ENCODE measurements at places on chromosomes 4 and X.

DNA sequence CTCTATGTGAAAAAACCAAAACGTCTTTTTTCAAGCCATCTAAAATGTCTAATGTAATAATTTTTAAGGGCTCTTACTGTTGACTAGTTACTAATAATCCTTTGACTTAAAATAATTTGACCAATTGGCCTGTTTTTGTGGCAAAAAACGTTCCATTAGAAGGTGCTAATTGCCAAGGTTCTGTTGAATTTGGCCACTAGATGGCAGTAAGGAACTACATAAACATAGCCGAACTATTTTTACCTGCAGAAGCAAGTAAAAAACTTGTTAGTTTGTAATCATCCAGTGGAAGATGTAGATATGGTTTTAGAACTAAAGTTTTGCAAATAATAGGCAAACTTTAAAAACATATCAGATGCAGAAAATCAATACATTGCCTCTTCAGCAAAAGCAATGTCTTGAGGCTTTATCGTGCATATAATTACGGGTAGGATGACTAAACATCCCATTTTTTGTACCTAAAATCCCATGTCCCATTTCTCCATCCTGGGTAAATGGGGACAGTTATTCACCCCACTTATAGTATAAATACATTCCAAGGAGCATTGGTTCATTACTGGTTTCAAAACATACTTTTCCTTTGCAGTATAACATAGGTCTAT, 57.6 kb downstream of the PROM1 start:
- peak; percentile 34 for DNase-seq

DNA sequence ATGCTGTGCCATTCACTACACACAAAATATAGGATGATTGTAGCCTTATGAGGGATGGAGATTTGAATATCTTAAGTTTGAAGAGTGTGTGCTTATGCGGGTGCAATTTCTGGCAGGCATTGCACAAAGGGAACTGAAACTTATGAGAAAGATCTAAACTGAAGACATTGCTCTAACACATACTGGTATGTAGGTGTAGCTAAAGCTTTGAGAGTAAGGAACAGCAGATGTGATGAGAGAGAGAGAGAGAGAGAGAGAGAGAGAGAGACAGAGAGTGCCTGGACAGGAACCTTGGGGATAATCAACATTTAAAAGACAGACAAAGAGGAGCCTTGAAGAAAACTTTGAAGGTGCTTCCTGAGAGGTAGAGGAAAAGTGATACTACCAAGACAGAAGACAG, 379.7 kb downstream of the SPRY1 start:
- no peak for DNase-seq

DNA sequence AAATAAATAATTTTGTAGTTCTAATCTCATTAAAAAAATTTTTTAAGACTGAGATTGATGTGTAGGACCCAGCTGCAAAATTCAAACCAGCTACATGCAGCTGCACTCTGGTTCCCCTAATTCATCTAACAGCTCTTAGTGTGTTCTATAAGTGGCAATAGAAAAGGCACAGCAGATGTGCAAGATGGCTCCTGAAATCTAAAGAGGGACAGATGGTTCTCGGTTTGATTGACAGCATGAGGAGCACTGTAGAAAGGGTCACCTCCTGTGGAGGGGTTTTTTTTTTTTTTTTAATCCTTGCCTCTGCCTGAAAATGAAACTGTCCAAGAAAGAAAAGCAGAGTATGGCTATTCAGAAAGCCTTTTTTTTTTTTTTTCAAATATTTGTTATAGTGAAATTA, 16.9 kb upstream of the OCIAD1 start:
- DNase-seq, result no peak

- no peak for DNase-seq
Measured at GRCh38 chr4:139017861-139018260, 2.3 kb downstream of the NOCT start.

- peak; percentile 55 for DNase-seq
Measured at GRCh38 chr4:76689145-76689817, 208.7 kb downstream of the SOWAHB start.

DNA sequence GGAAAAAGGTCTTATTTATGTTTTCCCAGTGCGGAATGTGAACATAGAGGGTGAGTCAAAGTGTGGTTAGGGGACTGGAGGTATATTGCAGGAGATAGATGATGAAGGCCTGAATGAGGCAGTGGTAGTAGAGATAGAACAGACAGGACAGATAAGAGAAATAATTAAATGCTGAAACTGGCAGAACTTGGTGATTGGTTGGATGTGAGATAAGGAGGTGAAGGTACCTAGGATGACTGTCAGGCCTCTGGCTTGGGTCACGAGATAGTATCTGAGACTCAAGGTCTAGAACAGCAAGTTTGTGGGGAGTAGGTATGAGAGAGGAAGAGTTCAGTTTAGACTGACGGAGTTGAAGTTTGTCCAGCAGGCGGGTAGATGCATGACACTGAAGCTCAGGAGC, 3.5 kb downstream of the MND1 start:
- no peak for DNase-seq

- DNase-seq, result no peak
Measured at GRCh38 chr4:175271010-175271630, 353.0 kb downstream of the ADAM29 start.

GRCh38 chrX:154030266-154030665, 10.6 kb upstream of the IRAK1 start:
- DNase-seq, result no peak

DNA sequence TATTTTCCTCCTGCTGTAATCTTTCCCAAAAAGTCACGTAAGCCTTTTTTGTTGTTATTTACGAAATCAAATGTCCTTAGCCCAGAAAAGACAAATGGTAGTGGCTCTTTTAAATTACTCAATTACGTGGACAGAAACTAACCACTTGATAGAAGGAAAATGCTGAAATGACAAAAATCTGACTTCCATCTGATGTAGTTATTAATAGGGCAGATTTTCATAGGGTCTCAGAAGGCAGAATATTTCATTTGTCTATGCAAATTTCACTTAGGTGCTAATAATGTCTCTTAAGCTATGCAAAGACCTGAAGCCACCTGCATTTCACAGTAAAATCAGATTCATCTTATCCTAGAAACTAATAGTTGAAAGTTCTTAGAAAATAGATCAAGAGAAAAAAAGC, 295.7 kb downstream of the TMA16 start:
- no peak for DNase-seq

DNA sequence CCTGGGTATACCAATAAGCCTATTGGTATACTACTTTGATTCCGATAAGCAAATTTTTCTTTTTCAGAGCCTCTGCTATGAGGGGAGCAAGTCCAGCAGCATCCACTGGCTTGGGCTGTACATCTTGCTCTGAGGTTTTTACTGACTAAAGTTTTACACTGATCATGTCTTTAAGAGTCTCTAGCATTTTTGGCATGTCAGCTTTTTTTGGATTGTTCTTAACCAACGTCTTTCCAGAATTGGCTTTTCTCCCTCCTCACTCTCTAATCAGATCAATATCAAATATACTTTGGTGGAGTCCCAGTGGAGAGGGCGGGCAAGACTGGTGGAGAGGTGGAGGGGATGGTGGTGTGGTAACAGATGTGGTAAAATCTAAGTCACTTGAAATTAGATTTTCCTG, 196.8 kb downstream of the HEPH start:
- no peak for DNase-seq

DNA sequence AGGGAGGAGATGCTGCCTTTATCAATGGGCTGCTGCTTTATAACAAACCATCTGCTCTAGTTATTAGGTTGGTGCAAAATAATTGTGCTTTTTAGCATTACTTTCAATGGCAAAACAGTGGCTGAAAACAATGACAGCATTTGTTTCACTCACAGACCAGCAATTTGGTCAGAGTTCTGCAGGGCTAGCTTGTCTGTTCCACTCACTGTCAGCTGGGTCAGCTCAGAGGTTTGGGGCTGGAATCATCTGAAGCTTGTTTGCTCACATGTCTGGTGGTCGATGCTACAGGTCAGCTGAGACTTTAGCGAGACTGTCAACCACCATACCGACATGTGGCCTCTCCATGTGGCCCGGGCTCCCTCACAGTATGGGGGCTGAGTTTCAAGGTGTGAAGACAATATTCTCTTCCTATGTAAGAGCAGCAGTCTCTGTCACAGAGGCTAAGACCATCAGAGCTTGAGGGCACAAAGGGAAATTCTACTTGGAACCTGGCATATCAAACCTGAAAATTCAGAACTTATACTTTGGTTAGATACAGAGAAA, 81.3 kb upstream of the LIMCH1 start:
- no peak for DNase-seq

DNA sequence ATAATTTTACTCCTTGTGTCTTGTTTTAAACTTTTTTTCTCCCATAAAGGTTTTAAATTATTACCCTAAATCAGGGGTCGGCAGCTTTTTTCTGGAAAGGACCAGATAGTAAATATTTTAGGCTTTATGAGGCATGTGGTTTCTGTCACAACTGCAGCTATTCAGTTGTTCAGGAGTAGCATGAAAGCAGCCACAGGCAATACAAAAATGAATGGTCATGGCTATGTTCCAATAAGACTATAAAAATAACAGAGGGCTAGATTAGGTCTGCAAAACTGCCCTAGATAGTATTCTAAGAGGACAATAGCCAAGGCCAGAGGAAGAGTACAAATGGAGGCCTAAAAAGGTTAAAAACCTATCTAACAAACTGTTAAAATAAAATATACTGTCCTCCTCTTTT, 24.6 kb downstream of the HERC5 start:
- DNase-seq, result no peak

DNA sequence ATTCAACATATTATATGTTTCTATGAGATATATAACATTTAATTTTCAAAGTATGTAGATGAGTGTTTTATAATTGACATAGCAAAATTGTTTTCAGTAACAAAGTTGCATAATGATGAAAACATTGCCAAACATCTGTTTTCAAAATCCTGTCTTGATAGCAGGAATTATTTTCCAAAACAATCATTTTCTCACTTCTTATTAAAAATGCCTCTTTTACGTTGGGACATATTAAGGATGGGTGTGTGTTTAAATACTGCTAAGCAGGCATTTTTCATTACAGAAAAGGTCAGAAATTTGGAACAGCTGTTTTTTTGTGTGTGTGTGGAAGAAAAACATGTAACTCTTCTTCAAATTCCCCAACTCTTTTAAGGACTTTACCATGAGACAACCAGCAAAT, 452.0 kb downstream of the SPRY1 start:
- no peak for DNase-seq

DNA sequence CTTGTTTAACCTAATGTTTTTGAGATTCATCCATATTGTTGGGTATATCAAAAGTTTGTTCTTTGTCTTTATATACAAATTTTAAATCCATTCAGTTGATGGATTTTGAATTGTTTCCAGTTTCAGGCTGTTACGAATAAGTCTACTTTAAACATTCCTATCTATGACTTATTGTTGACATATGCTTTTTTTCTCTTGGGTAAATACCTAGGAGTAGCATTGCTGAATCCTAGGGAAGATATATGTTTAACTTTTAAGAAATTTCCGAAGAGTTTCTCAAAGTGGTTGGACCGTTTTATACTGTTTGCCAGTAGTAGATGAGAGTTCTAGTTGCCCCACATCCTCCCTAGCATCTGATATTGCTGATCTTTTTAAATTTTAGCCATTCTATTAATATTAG, 60.9 kb upstream of the IL13RA1 start:
- DNase-seq, result no peak

DNA sequence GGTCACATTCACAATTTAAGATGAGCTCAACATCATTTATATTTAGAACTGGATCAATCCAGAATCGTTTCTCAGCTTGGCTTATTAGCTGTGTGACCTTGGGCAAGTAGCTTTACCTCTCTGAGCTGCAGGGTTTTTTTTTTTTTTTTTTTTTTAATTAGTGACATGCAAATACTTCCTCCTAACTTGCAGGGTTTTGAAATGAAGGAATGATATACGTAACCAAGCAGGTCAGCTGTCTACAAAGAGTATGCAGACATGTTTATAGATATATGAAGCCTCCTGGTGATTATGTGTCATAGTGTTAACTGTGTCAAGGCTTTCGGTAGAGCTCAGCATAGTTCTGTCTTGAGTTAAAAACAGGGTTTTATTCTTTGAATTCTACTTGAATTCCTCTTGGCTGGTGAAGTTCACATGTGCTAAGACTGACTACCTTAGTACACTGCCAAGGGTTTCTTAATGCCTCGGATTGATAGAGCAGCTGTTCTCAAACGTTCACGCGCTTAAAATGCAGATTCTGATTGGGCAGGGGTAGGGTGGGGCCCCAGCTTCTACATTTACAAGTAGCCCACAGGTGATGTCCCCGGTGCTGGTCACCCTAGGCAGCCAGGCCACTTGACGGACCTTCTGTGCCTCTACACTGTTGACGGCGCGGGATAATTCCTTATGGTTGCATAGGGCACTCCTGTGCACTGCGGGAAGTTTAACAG, 654 bp upstream of the STS start:
- no peak for DNase-seq

- DNase-seq, result no peak
Measured at GRCh38 chr4:28435314-28435713, 1574.7 kb downstream of the STIM2 start.

DNA sequence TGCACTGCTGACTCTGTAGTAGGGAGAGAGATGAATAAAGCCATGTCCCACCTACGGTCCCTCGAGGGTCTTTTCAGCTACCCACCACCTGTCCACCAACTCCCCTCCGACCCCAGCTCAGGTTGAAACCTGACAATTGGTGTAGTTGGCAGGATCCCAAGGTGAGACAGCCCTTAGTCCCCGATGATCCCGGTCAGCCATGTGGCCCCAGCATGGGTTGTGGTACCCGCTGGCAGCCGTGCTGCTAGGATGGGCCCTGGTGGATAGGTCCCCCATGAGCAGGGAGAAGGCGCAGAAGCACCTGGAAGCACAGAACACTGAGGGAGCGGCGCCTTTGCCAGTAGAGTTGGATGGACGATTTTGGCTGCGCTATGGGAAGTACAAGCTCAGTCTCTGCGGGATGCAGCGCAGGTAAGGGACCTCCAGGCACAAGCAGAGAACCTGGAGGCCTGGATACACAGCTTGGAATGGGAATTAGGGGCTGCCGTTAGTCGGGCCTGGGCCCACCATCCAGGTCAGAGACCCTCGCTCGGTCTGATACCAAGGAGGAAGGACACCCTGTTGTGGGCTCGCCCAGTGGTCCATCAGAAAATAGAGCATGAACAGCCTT, 694.6 kb upstream of the AGA start:
- DNase-seq, result no peak

- no peak for DNase-seq
Measured at GRCh38 chrX:13520936-13521335, 48.5 kb upstream of the EGFL6 start.

DNA sequence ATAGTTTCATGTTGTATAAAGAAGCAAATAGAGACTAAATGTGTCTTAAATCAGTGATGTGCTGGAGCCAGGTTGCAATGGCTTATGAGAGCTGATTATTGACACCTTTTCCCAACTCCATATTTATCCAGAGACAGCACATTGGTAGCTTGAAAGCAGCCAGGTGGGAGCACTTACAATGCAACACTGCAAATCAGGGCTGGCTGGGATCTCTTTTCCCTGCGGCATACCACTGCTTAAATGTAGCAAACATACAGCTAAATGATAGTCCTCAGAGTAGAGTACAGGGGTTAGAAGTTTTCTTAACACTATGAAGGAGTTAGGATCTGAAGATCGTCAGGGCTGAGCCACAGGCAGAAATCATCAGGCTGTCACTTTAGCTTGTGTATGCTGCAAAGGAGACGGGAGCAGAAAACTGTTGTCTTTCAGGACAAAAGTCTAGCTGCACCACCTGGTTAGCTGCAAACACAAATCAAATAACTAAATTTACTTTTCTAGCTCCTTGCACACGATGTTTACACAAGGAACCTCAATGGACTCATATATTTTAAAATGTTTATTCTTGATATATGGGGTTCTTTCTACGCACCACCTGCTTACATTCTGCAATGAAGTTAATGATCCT, 527.3 kb downstream of the TLL1 start:
- no peak for DNase-seq

- no peak for DNase-seq
Measured at GRCh38 chrX:137568741-137569469, 3.0 kb downstream of the ZIC3 start.
